Stimulated activated memory B cell treated with anti-CD40 and anti-IgM and Interleukin-4, amounts not matched to agents 10 μg/mL and 1 μg/mL and 100 μg/mL, for 72 hours (primary cell): ENCODE measurements at places on chromosomes 13 and 19.

DNA sequence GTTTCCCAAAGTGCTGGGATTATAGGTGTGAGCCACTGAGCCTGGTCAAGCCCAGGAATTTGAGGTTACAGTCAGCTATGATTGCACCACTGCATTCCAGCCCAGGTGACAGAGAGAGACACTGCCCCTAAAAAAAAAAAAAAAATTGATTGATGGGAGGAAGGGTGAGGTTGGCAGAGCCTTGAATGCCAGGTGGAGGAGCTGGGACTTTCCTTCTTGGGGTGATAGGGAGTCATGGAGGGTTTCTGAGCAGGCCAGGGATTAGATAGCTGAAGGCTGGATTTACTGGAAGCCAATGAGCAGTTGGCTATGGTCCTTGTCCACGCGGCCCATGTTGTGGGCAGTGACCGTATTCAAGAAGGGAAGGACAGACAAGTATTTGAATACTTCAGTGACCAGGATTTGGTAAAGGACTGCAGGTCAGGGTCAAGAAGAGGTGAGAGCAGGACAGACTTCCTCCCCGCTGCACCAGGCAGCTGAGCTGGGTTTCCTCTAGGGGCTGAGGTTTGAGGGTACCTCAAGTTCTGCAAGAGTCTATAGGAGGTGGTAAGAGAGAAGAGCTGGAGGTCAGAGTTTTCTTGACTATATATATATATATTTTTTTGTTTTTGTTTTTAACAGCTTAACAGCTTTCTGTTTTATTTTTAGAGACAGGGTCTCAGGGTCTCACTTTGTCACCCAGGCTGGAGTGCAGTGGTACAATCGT, 6.9 kb upstream of the ICAM4 start:
- no peak for ATAC-seq

DNA sequence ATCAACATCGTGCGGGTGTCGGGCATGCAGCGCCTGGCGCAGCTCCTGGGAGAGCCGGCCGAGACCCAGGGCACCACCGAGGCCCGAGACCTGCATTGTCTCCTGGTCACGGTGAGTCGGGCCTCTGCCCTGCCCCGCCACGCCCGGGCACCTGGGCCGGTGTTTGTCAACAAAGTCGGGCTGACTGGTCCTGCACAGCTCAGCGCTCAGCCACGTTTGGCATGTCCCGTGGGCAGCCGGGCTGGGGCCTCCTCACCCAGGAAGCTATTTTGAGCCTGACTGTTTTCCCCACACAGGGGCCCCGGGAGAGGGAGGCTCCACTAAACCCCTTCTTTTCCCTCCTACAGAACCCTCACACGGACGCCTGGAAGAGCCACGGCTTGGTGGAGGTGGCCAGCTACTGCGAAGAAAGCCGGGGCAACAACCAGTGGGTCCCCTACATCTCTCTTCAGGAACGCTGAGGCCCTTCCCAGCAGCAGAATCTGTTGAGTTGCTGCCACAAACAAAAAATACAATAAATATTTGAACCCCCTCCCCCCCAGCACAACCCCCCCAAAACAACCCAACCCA, 1.3 kb downstream of the GADD45B start:
- no peak for ATAC-seq

DNA sequence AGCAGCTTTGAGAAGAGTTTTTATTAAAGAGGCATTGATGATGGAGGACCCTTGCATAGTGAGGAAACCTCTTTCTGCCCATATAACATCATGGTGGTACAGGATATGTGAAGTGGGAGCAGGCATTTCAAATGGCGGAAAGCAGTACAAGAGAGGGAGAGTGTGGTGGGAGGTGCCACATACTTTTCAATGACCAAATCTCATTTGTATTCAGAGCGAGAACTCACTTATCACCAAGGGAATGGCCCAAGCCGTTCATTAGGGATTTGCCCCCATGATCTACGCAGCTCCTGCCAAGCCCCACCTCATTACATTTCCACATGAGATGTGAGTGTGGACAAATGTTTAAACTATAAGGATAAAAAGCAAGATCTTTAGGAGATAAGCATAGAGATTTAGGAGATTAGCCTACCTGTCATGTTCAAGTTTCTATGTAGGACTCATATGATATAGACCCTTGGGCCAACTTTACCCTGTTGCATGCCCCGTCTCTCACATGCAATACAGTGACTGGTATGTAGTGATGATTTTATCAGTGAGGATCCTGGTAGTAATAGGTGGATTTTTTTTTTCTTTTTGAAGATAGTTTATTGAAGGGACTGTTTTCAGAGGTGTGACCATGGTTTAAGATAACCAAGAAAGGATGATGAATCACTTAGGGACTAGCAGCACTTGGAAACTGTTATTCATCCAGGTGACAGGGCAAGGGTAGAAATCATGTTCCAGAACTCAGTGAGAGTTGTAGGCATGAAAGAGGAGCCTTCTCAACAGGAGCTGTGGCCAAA, 38.3 kb downstream of the DNAJC15 start:
- no peak for ATAC-seq

GRCh38 chr19:43468354-43469159, 3.1 kb upstream of the LYPD3 start:
- no peak for ATAC-seq

- no peak for ATAC-seq
These were observed 123.1 kb upstream of the HTR2A start for GRCh38 chr13:47019977-47020376.

DNA sequence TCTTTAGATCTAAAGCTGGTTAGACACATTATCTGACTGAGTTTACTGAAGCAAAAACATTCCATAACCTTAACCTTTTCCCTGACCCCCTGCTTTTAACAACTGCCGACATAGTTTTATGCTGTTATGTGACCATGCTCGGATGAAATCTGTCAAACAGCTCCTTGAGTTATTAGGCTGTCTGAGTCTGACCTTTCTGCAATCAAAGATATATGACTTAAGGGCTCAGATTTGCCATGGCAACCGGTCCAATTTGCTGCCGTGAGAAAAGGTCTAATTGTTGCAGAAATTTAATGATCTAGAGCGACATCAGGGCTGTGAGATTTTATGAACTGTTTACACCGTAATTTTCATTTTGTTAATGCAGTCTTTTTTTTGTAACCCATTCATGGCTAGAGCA, 61.8 kb downstream of the URI1 start:
- no peak for ATAC-seq

- ATAC-seq = no peak
These were observed 241.9 kb upstream of the IRS2 start for GRCh38 chr13:110028311-110028710.

DNA sequence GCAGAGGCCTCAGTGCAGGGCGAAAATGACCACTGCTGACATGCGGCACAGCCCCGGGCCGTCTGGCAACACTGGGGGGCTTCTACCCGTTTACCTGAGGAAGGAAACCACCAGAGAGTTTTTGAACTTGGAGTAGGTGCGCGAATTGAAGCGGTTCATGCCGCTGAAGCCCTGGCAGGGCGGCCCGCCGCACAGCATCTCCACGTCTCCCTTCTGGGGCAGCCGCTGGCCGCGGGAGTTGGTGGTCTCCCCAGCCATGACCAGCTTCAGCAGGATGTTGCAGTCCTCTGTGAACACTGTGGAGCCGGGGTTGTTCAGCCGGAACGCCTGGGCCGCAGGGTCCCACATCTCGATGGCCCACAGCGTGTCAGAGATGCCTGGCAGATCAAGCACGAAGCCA, 20.3 kb upstream of the EIF3G start:
- no peak for ATAC-seq

DNA sequence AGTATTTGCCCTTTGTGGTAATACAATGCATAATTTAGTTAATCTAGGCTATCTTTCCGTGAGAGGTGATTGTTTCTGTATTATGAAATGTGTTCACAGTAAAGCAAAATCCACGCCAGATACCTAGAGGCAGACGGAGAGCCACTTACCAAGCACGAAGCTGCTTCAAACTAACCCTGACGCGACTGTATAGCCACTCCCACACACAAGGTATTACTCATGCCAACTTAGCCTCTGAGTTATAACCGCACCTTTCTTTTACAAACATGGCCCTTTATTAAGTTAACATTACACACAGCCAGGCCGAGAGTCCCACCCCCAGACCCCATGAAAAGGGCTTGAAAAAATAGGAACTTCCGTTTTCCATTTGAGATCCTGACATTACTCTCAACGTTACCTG, 185.7 kb downstream of the ABCC4 start:
- no peak for ATAC-seq

- no peak for ATAC-seq
These were observed 779.3 kb downstream of the SLITRK5 start for GRCh38 chr13:88450515-88450914.

- no peak for ATAC-seq
These were observed 36.5 kb upstream of the SACS start for GRCh38 chr13:23469951-23470421.

DNA sequence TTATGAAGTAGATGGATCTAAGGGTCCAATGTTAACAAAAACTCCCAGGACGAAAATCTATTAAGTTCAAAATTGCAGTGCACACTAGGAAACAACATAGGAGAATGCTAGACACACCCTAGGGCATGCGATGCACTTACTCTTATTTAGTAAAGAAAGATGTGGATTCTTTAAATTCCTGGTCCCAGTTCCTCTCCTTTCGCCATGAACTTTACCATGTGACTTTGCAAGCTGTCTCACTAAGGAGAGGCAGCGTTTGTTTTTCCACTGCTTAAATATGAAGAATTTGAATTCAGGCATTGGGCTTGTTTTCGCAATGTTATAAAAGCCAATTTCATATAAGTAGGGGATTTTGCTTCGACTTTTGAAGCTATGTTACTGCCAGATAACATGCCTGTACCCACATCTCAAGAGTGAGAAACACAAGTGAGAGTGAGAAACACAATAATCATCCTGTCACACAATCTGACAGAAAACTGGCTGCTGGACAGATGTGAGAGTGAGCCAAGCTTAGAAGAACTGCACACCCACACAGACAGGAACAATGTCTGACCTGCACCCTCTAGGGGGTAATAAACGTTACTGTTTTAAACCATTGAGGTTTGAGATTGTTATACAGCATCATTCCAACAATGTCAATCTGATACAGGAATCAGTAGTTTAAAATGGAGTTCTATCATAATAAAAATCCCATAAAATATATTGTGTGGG, 1308.4 kb downstream of the SLITRK5 start:
- ATAC-seq = no peak

DNA sequence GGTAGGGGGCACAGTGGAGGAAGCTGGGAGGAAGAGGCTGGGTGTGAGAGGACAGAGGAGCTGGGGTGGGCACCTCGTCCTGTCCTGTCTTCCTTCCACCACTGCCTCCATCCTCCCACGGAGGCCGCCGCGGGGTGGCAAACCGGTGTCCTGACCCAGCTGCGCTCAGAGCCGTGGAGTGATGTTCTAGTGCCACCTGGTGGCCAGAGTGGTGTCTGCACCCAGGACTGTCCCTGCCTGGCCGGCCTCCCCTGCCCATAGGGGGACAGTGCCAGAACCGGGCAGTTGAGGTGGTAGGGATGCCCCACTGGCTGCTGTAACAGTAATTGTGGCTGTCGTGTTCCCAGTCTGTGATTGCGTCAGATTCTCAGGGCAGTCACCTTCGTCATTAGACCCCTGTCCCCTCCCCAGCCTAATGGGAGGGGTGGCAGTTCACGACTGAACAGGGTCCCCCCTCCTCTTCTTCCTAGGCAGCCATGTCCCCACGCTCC, 11.1 kb upstream of the ARRDC2 start:
- ATAC-seq = peak; percentile 67

- ATAC-seq = peak; percentile 36
These were observed 27.5 kb downstream of the LNX2 start for GRCh38 chr13:27592865-27593264.

DNA sequence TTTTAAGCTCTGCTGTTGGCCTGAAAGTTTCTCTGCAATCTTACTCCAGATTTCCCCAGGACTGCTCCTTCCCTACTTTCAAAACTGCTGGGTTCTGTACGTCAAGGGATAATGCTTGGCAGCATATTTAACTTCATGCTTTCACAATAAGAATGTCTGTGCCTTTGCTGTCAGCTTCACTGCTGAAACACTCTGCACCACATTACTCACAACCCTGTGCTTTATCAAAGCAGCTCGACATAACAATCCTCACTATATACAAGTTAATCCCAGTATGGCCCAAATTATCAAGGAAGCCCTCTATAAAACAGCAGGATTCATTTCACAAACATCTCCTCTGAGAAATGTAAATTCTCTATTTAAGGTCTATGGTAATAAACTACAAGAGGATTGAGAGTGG, 17.5 kb downstream of the LATS2 start:
- no peak for ATAC-seq

DNA sequence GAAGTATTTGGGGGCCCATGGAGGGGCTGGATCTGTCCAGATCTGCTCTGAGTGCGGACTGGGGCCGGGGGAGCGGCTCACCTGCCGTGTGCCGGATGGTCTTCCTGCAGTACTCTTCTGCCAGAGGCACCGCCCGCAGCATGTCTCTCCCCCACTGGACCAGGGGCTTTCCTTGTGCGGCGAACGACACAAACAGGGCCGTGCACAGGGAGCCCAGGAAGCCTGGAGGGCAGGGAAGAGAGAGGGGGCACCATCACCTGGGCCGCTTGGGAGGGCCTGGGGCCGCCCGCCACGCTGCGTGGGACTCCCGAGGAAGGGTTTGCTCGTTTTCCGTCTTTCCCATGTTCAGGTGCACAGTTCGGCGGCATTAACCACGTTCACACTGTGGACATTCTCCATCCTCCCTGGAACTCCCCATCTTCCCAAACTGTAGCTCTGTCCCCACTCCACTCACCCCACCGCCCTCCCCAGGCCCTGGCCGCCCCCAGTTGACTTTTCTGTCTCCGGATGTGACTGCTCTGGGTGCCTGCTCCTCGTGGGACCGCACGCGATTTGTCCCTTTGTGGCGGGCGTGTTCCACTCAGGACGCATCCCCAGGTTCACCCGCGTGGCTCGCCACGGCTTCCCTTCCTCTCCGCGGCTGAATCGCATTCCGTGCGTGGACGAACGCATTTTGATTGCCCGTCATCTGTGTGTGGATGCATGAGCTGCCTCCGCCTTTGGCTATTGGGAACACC, 24.2 kb downstream of the ADPRHL1 start:
- ATAC-seq = no peak

- no peak for ATAC-seq
These were observed 12.8 kb downstream of the DCUN1D2 start for GRCh38 chr13:113477724-113478123.

DNA sequence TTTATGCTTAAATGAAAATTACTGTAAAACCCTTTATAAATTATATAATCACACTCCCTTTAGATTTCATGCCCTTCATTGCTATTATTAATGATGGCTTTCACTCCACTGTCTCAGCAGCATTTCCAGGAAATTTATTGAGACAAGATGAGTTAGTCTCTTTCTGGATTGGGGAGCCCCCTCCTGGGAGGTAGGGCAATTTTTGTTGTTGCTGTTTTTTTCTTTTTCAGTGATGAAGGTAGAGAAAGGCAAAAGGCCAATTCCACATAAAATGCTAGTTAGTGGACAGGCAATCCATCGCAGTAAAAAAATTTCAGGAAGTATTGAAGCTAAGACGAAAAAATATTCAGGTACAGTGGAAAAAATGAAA, 80.2 kb downstream of the TEX26 start:
- ATAC-seq = no peak

DNA sequence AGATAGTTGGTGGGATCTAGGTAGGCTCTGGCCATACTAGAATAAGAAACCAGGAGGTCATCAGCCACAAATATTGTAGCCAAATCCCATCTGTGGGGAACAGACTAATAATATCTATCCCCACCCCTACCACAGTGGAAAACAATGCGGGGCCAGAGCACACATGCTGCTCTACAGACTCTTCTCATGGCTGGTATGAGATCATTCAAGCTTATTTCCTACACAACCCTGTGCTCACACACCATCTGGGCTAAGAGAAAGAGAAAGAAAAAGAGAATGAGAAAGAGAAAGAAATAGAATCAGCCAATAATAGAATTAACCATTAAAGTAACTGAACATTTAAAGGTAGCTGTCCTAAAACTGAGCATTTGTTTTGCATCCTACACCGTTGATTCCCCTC, 1268.4 kb upstream of the SPRY2 start:
- ATAC-seq = no peak
